ENCODE measurements at places on chromosomes 12 and 14.

GRCh38 chr14:100810861-100811461 lies 15.0 kb upstream of the MEG3 start:
- peak; percentile 66 for DNase-seq

DNA sequence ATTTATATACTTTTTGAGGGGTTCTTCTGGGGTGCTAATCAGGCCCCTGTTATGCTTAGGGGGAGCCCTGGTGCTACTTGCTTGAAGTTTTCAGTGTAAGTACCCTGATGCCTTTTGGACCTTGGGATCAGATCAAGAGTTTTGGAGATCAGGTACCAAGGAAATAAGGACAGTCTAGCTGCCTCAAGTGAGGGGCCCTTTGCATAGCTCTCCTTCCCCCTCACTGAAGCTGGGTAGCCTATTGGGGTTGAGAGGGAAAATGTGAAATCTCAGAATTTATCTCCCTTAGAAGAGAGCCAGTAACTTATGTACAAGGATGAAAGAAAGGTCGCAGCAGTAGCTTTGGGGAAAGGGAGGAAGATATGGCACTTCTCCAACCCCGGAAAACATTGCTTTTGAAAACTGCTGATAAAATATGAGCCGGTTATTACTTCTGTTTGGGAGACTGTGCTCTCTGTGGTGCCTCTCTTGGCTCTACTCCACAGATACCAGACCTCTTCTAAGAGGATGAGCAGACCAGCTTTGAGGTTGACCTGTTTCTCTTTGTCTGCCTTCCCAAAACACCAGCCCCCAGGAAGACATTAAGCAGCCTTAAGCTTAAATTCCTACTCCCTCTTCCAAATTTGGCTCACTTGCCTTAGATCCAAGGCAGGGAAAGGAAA lies 8.8 kb upstream of the AMHR2 start:
- no peak for DNase-seq

DNA sequence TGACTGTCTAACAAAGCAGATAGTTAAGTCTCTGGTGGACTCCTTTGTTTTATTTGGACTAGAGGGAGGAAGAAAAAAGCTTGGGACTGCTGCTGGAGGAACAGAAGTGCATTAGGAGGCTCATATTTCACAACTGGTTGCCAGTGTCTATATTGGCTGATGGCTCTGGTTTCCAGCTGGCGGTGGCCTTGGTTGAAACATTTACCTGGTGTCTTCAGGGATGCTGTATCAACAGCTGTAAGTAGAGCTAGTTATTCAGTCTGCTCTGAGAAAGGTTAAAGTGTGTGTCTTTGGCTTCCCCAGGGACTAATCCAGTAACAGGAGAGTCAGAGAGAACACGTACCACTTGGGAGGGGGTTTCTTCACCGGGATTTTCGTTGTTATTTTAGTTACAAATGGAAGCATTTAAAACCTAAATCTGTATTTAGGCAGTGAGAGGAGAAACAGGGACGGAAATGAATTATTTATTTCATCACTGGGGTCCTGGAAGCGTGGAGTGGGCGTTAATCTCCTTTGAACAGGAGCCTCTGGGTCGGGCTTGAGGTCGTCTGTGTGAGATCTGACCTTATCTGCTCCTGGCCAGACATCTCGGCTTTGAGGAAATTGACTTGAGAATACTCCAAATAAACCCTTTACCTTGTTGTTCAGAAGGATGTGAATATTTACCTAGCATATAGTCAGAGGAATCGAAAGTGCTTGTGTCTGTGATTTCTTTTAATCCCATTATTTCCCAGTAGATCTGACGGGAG lies 149.9 kb downstream of the NRXN3 start:
- DNase-seq = no peak

GRCh38 chr12:71009430-71010142 lies 89.0 kb upstream of the PTPRR start:
- no peak for DNase-seq

DNA sequence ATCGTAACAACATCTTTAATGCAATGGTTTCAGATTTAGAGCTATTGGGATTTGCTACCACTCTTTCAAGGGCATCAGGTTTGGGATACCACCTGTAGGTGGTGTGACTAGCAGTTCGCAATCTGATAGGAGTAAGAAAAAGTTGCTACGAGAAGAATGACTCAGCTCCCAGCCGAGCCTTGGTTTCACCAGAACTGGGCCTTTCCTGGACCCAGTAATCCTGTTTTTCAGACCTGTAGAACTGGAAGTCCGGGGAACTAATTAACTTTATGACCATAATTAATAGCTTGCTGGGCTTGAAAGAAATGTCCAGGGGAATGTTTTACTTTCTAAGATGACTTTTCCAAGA lies 770 bp downstream of the ABHD4 start:
- peak; percentile 79 for DNase-seq

DNA sequence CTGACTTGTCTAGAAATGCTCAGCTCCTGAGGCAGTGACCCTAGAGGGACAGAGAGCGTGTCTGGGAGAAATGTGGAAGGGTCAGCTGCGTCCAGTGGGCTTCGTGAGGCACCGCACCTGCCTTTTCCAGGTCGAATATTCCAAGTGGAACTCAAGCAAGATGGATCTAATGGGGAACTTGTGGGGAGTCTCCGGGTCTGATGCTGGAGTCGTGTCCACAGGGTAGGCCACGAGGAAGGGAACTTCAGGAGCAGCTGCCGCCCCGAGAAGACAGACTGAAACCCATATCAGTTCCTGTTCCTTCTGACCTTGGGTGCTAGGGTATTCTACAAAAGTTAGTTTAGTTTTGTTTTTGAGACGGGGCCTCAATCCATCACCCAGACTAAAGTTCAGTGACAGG lies 67.5 kb downstream of the TNFAIP2 start:
- DNase-seq = no peak

- no peak for DNase-seq
Observed at GRCh38 chr12:48969833-48970701, 1.5 kb downstream of the WNT10B start.

DNA sequence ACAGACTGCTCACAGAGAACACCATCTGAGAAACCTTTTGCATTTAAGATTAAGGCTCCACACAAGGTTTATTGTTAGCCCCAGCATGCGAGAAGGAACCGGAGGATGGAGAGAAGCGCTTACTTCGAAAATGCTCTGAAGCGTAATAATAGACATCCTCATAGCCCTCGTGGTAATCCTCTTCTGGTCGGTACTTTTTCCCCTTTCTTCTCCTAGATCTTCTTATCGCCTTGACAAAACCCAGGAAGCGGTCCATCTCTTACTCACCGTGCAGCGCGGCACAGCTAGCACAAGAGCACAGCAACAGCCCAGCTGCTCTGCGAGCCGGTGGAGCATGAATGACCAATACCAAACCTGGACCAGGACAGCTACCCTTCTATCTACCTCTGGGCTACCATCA lies 125.1 kb upstream of the GRIP1 start:
- no peak for DNase-seq

DNA sequence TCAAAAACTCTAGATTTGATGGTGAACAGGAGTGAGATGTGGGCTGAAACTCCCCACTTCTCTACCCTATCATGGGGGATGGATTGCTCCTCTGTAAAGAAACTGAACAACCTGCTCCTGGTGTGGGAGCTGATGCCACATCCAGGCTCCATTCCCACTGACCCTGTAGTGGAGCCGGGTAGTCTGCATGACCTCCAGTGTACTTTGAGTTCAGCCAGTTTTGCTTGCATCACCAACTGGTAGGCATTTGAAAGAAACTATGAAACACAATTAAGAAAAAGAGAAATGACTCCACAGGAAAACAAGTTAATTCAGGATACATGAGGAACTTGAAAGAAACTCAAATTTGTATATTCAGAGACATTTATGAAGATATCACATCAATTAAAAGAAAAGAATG lies 27.3 kb upstream of the EMP1 start:
- no peak for DNase-seq

- DNase-seq = peak; percentile 75
Observed at GRCh38 chr12:1634590-1635191, 5.7 kb downstream of the WNT5B start.

- no peak for DNase-seq
Observed at GRCh38 chr14:90460136-90460535, 63.3 kb downstream of the CALM1 start.

GRCh38 chr12:117013726-117014125 lies 85.5 kb downstream of the TESC start:
- DNase-seq = peak; percentile 61

- peak; percentile 54 for DNase-seq
Observed at GRCh38 chr14:50051106-50051505, 65.3 kb downstream of the VCPKMT start.

GRCh38 chr12:131852551-131853299 lies 24.5 kb downstream of the MMP17 start:
- peak; percentile 81 for DNase-seq

- DNase-seq = no peak
Observed at GRCh38 chr12:1619587-1619986, 9.4 kb upstream of the WNT5B start.

DNA sequence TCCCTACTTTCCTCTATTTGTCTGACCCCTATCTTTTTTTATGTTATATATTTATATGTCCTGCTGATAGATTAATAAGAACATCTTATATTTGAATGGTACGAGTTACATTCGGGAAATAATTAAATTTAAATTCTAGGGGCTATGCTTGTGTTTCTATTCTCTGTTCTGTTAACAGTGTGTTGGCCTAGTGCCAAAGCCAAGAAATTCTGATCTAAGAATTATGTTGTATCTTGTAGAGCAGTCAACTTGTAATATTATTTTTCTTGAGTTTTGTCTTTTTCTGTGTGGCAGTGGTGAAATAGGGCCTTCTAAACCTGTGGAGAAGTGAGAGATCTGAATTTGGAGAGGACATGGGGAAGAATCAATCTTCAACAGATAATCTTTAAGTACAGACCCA lies 9.0 kb upstream of the HSPA2 start:
- no peak for DNase-seq

DNA sequence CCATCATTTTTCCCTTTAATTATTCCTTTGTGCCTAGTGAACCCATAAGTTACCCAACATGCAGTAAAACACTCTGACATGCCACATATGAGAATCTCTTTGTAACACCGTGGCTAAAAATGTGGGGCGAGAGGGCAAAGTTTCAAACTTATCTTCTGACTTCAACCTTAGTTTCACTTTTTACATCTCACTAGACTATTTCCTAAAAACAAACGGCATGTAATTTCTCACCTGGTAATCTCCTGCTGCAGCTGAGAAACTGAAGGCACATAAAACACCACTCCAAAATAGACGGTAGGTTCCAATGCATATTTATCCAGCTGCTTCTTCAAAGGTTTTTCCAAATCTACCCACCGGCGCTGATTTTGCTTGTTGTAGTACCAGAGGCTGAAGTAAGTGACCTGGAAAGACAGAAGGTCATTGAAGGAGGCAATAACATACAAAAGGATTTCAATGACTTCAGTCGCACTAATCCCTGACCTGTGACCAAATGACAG lies 37.9 kb downstream of the PTPN21 start:
- no peak for DNase-seq
